ENCODE measurements at places on chromosomes 2 and 18.

GRCh38 chr2:53941749-53942148, 29.0 kb downstream of the PSME4 start:
- no peak for DNase-seq

GRCh38 chr2:148725564-148725963, 81.0 kb downstream of the EPC2 start:
- no peak for DNase-seq

DNA sequence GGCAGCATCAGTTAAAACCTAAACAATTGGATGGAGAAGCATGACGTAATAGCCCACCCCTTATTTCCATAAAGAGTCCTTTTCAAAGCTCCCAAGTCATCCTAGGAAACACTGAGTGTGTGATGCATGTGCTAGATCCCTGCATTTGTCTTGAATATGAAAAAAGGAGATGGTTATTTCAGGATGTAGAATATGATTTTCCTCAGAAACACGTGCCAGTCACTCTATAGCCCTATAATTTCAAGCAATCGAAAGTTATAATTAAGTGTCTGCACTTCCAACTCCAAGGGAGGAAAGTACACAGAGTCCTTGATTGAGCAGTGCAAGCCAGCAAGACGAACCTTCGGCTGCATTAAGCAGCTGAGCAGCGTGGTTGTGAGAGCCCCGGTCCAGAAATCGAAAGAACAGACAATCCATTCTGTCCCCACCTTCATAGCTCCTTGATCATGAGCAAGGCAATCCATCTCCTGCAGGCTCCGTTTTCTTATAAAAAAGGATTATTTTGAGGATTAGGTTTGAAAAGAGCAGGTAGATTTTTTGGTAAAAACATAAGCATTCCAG, 287.7 kb downstream of the FBXO15 start:
- peak; percentile 18 for DNase-seq

GRCh38 chr2:128442053-128442751, 123.5 kb upstream of the HS6ST1 start:
- DNase-seq = no peak

DNA sequence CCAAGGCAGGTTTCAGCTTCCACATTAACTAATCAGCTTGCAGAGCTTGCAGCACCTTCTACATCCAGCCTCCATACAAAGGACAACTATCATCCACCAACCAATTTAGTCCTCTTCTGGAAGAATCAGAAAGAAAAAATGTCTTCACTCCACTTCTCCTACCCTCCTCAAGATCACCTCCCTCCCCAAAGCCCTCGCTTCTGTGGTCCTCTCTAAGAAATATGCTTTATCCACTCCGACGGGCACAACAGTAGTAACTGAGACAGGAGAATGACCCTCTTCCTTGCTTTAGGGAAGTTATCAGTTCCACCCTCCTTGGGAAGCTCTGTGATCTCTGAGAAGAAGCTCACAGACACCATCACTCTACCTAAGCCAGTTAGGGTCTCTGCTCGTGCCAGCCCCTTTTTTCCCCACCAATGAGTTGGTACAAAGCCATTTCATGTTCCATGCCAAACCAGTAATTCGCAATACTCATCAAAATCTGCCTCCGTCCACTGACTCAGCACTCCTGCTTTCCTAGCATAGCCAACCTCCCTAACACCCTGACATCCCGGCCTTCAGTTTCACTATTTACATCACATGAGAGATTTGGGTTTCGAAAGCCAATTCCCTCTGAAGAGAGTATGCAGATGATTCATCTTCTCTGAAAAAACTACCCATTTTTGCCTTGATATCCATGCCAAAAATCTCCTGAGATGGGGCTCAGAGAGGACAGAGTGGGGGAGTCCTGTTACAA, 114.1 kb upstream of the PKDCC start:
- DNase-seq = no peak

- DNase-seq = no peak
These were observed 33.5 kb upstream of the CACNB4 start for GRCh38 chr2:152132306-152132705.

DNA sequence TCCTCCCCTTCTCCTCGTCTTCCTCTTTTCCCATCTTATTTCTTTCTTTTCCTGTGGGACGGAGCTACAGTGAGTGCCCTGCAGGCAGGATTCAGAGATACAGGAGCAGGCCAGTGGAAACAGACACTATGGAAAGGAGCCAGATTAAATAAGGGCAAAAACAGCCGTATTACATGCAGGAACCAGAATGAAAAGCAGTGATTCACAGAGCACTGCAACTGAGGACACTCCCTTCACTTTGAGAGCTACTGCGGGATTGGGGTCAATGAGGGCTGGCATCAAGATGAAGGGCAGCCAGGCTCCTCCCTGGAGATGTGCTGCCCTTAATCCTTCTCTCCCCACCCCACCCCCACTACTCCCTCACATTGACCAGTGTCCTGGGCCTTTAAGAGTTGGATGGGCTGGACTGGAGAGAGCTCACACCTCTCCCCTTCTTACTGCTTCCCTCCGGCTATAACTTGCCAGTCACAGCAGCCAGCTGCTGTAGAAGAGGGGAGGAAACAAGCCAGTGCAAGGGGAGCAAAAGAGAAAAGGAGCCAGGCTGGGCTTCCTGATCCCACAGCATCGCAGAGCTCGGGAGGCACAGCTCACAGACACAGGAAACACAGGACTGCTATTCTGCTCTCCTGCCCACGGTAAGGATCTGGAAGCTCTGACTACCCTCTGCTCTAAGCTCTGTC, at the start of gene PLCD4:
TSS of gene PLCD4 (plus strand) at position 464 of the 680 bp plus-strand sequence. CDS start 7,841 bp downstream, outside the sequence.
- DNase-seq = no peak

DNA sequence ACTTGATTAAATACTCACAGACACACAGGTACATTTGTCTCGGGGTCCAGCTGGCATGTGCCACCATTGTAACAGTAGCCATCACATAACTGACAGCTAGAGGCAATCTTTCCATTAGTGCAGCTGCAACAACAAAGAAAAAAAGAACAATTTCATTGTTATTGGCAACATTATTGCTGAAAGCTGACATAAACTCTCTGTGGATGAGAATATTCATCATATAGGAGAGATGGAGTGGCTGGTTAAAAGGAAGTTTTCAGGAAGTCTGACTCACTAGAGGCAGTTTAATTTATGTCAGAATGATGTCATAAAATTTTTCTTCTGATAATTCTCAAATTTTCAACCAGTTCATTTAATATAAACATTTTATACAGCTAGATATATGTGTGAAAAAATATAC, 1490.0 kb upstream of the NXPH2 start:
- DNase-seq = no peak

DNA sequence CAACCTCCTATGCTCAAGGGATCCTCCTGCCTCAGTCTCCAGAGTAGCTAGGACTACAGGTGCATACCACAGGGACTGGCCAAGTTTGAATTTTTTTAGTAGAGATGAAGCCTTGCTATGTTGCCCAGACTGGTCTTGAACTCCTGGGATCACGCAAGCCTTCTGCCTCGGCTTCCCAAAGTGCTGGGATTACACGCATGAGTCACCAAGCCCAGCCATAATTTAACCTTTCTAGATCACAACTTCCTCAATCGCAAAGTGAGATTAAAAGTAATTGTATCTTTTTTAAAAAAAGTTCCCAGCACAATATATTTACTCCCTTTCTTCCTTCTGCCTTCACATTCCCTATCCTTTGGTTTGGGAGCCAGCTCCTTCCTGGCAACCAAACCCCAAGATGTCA, 5.8 kb upstream of the PPP1CB start:
- no peak for DNase-seq

DNA sequence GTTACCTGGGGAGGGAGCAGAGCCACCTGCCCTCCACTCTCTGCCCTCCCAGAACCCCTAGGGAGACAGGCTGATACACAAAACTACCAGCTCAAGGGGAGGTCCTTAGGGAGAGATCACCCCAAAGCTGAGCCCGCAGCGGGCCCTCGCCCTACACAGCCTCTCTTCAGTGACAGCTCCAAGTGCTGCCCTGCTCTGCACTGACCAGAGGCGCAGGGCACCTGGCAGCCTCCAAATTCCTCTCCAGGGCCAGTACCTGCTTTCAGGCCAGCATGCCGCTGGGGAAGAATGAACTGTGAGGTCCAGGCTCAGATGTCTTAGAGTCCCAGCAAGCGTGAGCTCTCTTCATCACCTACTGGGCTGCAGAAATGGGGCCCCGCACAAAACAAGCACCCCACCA, 11.3 kb upstream of the SH3BP4 start:
- DNase-seq = no peak

- DNase-seq = no peak
These were observed 28.3 kb downstream of the FHOD3 start for GRCh38 chr18:36325846-36326245.

DNA sequence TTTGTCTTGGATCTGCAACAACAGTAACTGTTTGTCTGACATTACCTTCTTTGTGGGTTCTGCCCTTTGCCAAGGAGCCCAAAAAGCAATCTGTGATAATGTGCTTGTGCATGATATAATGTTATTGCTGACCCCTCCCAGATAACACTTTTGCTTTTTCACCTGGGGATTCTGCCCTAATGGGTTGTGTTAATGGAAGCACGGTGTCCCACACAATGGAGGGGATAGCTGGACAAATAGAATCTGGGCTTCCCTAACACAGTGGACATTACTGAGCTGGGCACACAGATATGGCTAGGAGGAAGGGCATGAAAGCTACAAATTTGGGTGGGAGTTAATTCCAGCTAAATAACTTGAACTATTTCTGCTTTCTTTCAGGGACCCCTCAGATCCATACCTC, 20.6 kb downstream of the PLB1 start:
- DNase-seq = no peak

DNA sequence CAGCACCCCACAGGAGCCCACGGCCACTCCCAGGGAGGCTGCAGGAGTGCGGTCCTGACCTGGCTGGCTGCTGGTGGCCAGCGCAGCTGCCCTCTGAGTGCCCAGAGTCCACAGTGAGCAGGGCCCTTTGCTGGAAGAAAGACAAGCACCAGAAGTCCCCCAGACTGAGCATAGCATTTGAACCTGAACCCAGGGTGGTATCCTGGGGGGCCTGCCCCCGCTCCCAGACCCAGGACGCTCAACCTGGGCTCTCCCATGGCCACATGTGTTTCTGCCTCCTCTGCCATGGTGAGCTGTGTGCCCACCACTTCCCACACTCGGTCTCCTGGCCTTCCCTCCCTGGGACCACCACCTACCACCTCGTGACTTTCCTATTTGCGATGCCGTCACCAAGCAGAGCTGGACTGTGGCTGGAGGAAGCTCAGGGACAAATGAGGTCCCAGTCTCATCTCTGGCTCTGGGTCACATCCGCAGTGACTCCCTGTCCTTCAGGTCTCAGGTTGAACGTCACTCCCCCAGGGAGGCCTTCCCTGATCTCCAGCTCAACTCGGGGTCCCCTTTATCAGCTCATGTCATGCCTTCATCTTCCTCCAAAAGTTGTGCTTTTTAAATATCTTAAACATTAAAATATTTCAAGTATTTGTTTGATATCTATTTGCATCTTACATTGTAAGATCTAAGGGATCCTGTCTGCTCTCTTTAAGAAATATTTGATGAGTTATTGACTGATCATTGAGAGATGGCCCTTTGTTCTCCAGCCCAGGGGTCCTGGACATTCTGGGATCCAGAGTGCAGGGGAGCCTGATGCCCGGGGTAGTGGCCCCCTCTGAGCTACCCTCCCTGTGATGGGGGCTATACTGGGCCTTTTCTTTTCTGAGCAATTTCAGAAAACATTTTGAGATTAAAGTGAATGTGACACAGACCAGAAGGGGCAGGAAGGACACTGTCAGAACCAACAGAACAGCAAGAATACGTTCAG, 16.4 kb upstream of the GPR55 start:
- no peak for DNase-seq

DNA sequence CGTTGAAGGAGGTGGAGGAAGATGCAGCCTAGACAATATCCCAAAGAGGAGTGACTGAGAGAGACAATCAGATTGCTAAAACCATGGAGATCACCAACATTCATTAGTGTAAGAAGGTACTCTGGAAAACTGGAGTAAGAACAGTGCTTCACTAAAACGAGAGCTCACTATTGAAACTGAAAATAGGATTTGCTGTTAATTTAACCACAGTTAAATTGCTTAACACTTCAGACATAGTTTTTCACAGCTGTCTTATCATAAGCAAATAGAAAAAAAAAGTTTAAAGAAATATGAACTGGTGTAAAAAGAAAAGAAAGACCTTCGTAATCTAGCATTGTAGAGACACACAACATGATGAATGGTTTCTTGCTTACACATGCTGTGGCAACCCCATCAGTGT, 1049.8 kb upstream of the CHAC2 start:
- DNase-seq = no peak

GRCh38 chr2:182245963-182246362, 180.9 kb downstream of the PDE1A start:
- no peak for DNase-seq
